ENCODE measurements at places on chromosomes 12 and 14. TPM values are rescaled to one million over a fixed set of nuclear protein-coding genes. Genes with fewer than 3 reads are reported as not detected.

HAL gene
- not detected for total RNA-seq

KERA gene
- total RNA-seq, result not detected

NPFF gene
- total RNA-seq, result not detected

RPS6KL1 gene
- 1.1 TPM for total RNA-seq

PUS7L gene
- 24.5 TPM for total RNA-seq

CD69 gene
- 2.6 TPM for total RNA-seq

VDR gene
- total RNA-seq, result 1.2 TPM

FAM186B gene
- total RNA-seq, result not detected

All from myometrial cell (primary cell).